ENCODE measurements at places on chromosomes 7 and 10.

DNA sequence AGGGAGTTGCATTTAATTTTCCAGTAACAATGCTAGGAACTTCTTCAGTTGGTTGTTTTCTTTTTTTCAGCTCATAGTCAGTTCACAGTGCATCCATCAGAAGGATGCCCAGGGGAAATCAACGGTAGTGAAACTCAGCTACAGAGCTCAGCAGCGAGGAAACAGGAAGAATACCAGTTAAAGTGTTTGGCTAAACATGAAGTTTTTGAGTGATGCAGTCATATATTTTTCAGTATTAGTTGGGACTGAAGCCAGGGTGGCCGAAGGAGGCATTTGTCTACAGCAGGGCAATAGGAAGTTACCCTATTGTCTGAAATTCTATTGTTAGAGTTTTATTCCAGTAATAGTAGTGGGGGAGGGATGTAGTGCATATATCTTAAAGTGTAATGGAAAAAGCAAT lies 45.3 kb upstream of the MALRD1 start:
- no peak for DNase-seq

- no peak for DNase-seq
These were observed 36.3 kb upstream of the IKZF1 start for GRCh38 chr7:50268223-50268622.

GRCh38 chr10:15106352-15107013 lies 9.3 kb downstream of the RPP38 start:
- no peak for DNase-seq

DNA sequence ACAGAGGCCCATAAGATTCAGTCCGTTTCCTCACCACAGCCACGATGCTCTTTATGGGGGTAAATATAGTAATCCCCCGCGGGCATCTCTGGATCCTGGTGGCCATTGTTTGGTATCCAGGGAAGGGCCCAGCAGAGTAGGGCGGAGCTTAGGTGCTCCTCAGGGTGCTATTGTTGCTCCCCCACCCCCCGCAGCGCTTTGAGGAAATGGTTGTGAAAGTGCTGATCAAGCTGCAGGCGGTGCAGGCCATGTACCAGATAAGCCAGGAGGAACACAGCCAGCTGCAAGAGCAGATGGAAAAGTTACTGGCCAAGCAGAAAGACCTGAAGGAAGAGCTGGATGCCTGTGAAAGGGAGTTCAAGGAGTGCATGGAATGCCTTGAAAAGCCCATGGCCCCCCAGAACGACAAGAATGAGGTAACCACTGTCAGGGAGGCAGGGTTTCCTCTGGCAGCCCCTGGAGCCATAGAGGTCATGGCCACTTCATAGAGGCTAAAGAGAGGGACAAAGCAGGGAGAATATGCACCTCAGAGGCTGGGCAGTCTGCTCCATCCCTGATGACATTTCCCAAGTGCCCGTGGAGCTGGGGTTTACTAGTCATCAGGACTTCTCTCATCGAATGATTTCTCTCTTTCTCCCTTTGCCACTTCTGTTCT lies 17.6 kb upstream of the FLNC start:
- DNase-seq = no peak

DNA sequence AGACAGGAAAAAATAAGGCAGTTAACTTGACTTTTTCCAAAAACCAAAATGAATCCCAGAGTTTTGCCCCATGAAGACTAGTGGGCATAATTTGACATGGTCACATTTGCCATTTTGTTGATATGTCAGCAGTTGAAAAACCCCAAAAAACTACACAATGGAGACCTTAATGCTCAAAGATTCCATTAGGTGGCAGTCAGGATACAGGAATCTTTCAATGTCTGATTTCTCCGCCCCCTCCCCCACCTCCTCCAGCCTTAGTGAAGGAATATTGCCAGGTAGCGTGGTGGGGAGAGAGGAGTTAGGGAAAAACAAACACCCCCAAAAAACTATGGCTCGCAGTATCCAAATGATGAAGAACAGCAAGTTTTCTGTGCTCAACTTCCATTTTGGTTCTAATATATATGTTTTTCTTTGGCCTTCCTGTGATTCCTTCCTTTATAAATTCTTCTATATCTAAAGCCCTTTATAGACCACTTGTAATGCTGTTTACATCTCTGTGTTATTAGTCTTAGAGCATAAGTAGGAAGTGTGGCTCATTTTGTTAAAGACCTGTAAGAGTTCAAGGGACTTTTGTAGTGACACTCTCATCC lies 6.7 kb upstream of the SMNDC1 start:
- no peak for DNase-seq

DNA sequence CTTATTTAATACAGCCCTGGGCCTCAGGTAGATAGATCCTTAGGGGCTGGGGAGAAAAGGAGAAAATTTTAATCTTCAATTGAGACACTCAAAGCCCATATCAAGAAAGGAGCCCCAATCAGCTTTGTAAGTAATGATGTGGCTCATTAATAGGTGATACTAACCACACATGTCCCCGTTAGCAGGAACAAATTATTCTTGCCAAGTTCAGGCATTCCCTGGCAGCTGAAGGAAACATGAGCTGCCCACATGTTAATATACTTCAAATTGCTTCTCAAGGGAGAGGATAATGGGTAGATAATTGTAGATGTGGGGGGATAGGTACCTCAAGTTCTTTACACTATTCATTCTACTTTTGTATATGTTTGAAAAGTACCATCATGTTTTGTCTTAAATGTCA lies 14.5 kb downstream of the IFIT5 start:
- no peak for DNase-seq

DNA sequence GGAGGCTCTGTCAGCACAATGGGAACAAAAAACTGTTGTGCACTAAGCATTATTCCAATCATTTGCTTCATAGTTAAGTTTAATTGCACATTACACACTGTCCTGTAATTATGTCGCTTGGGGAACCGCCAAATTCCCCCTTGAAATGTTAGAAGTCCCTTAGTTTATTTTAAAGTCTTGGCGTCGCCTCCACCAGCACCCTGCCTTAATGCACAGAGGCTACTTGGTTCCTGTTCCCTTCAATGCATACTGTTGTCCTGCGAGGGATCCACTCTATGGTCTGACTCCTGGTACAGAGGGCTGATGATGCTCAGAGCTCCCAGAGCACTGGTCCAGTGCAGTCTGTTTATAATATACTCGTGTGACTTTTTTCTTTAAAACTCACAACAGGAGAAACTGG lies 330.7 kb downstream of the ELMO1 start:
- DNase-seq = no peak

DNA sequence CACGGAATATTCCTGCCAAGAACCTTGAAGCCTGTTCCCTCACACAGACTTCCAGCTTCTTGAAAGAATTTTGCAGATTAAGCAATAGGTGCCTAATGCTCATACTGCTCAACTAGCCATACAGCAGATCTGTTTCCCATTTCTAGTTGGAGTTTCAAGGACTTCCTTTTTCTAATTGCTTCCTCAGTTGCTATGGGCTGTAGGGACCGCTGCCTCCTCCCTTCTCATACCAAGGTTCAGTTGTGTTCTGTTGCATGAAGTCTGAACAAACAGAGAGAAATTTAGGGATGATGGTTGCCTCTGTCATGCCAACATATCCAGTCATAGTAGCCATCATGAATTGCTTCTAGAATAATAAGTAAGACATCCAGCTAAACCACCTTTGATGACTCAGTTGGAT lies 6.8 kb downstream of the ITGA8 start:
- DNase-seq = no peak
